Uterus (tissue), 4 donors: ENCODE measurements at places on chromosomes 5 and 9. TPM values are rescaled to one million over a fixed set of nuclear protein-coding genes. Genes with fewer than 3 reads are reported as not detected.

DNA sequence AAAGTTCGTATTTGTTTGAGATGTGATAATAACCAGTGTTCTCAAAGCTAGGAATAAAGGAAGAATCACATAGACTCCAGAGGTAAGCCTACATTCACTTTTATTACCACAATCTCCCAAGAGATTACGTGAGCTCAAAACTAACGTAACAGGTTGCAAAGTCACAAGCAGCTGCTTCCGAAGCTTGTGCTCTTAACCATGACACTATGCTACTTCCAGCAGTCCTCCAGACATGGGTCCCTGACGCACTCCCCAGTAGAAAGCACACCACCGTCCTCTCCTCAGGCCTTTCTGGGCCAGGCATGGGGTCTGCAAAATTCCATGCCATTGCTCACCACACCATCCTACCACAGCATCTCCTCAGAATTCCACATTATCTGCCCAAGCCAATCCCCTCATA, 84.6 kb downstream of the PAX5 start:
- no peak for DNase-seq

DNA sequence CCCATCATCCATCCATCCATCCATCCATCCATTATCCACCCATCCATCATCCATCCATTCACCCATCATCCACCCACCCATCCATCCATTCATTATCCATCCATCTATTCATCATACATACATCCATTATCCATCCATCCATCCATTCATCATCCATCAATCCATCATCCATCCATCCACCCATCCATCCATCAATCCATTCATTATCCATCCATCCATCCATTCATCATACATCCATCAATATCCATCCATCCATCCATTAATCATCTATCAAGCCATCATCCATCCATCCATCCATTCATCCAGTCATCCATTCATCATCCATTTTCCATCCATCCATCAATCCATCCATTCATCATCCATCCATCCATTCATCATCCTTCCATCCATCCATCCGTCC, 89.0 kb downstream of the NSG2 start:
- DNase-seq = no peak

DNA sequence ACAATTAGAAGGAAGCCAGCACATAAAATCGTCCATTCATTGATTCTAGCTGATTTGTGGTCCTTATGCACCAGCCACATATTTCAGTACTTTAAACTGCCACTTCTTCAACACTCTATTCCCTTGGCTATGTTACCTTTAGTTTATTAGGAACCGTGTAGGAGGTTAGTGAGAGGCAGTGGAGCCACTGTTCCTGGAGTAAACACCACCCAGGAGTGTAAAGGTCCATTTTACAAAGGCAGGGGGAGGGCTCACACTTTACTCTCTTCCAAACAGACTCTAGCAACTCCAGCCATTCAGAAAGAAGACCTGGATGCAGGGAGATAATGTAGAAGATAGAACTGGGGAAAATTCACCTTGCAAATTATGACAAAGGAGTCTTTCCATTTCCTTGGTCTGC, 170.2 kb upstream of the RPS23 start:
- no peak for DNase-seq

GRCh38 chr9:69122082-69122548, 52.0 kb upstream of the TJP2 start:
- peak; percentile 40 for DNase-seq

- no peak for DNase-seq
Observed at GRCh38 chr9:128077847-128078503, 9.9 kb downstream of the SLC25A25 start.

DNA sequence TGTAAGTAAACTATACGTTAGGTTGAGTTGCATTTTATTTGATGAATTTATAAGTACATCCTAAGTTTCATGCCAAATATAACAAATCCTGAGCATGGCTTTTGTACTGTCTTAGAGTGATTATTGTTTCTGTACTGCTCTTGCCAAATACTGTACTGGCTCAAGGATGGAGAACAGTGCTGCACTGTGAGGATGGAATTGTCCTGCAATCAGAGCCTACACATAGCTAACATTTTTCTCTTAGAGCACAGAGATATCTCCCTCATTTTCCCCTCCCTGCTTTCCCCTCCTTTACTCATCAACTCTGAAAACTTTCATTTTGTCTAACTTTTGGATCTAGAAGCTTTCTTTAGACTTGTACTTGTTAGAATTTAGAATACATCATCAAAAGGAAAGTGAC, 28.3 kb downstream of the LRRC70 start:
- DNase-seq = no peak

- DNase-seq = no peak
Observed at GRCh38 chr5:127210042-127210441, 80.6 kb upstream of the MEGF10 start.

DNA sequence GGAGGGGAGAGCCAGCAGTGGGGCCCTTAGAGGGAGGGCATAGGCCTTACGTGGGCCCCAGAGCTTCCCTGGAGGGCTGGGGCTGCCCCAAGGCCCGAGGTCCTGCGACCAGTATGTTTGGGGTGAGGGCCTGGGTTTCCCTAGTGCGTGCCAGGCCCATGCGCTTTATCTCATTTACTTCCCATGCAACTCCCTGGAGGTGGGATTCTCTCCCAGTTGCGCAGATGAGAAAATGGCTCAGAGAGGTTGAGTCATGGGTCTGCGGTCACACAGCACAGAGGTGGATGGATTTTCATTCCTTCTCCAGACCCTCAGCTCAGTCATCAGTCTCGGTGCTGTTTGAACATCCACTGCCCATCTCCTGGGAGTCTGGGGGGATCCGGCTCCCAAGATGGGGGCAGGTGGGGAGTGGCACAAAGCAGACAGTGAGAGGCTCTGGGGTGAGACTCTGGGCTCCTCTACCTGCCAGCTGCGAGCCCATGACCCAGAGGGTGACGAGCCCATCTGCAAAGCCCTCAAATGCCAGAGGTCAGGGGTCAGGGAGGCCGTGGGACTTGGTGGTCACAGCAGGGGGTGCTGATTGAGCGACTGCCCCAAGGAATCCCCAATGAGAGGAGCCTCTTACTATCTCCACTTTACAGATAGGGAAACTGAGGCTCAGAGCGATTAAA, 171.2 kb downstream of the GAPVD1 start:
- DNase-seq = no peak

- DNase-seq = no peak
Observed at GRCh38 chr9:114261987-114262386, 60.9 kb upstream of the ORM1 start.

DNA sequence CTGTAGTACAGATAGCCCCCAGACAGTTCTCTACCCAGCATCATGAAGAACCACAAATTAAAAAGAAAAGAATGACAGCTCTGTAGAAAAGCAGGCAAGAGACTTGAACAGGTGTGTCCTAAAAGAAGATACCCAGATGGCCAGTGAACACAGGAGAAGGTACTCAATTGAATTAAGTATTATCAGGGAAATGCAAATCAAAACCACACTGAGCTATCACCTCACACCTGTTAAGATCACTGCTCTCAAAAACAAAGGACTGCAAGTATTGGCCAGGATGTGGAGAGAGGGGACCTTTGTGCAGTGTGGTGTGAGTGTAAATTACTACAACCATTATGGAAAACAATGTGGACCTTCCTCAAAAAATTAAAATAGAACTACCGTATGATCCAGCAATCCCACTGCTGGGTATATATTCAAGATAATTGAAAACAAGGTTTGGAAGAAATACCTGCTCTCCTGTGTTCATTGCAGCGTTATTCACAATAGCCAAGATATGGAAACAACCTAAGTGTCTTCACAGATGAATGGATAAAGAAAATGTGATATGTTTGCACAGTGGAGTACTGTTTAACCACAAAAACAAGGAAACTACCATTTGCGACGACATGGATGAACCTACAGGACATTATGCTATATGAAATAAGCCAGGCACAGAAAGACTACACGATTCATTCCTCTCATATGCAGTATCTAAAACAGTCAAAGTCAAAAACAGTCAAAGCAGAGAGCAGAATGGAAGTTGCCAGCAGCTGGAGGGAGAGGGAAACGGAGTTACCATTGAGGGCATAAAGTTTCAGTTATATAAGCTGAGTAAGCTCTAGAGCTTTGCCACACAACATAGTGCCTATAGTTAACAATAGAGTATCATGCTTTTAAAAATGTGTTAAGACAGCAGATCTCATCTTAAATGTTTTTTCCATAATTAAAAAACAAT, 102.6 kb downstream of the WNK2 start:
- DNase-seq = no peak

The CDH18 gene
- total RNA-seq = 2.1 TPM

The FST gene
- total RNA-seq = 7.6 TPM

The PRUNE2 gene
- total RNA-seq = 51.4 TPM

The BAAT gene
- total RNA-seq = not detected

The TMOD1 gene
- 5.9 TPM for total RNA-seq
